Glutamatergic neuron (in vitro differentiated cells): ENCODE measurements at places on chromosomes 5 and 9. TPM values are rescaled to one million over a fixed set of nuclear protein-coding genes. Genes with fewer than 3 reads are reported as not detected.

PKD2L2 gene
- not detected for total RNA-seq

NUDCD2 gene
- 19.2 TPM for total RNA-seq

POLR3G gene
- total RNA-seq: 3.9 TPM

SMIM33 gene
- total RNA-seq: not detected

PCDHGB6 gene
- total RNA-seq: 59.8 TPM

C5 gene
- total RNA-seq: 1.0 TPM

TXNDC8 gene
- not detected for total RNA-seq

TMEM252 gene
- total RNA-seq: not detected

RIC1 gene
- 9.7 TPM for total RNA-seq

DNA sequence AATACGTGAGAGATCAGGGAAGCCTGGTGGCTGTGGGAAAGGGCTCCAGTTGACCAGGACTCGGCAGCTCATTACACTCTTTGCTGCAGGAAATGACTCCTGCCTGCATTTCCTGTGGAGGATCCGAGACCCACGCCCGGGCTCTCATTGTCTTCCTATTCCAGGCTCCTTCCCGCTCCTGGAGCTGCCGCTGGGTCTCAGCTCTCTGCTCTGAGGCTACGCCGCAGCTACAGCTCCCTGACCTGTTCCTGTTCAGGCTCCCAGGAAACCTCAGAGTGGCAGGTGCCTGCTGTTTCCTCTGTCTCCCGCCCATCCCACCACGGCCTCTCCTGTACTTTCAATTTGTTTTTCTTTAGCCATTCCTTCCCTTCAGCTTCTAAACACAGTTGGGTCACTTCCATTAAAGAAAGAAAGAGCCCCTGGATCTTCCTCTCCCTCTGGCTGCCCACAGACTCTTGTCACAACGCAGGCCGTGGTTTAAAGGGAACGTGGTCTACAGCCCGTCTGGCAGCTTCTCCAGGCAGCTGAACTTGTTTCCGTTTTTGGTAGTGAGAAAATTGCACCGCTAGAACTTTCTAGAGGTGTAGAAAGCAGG lies 71.5 kb downstream of the IL6ST start:
- H3K4me3 ChIP-seq: no peak overlapping the region
- H3K27ac ChIP-seq: no peak overlapping the region
- DNase-seq: no peak
- H3K36me3 ChIP-seq: no peaks in the 10 kb centered on the region
- H3K4me1 ChIP-seq: no peaks in the 10 kb centered on the region

- H3K4me3 ChIP-seq: peak overlapping the region; percentile 13
- no peaks in the 10 kb centered on the region for H3K4me1 ChIP-seq
- H3K27ac ChIP-seq: peak overlapping the region; percentile 31
- H3K36me3 ChIP-seq: peaks cover 9% of the 10 kb centered on the region
- H3K27me3 ChIP-seq: no peaks in the 10 kb centered on the region
Observed at GRCh38 chr9:132986114-132986513, 7.6 kb downstream of the GFI1B start.

- H3K4me1 ChIP-seq: no peaks in the 10 kb centered on the region
- no peak for DNase-seq
- H3K27me3 ChIP-seq: no peaks in the 10 kb centered on the region
- no peak overlapping the region for H3K4me3 ChIP-seq
- H3K36me3 ChIP-seq: no peaks in the 10 kb centered on the region
Observed at GRCh38 chr5:80607832-80608231, 37.8 kb upstream of the ANKRD34B start.

GRCh38 chr5:44312374-44312773 lies 76.8 kb downstream of the FGF10 start:
- no peak overlapping the region for H3K4me3 ChIP-seq
- H3K27ac ChIP-seq: no peak overlapping the region
- no peak for DNase-seq
- no peaks in the 10 kb centered on the region for H3K36me3 ChIP-seq

DNA sequence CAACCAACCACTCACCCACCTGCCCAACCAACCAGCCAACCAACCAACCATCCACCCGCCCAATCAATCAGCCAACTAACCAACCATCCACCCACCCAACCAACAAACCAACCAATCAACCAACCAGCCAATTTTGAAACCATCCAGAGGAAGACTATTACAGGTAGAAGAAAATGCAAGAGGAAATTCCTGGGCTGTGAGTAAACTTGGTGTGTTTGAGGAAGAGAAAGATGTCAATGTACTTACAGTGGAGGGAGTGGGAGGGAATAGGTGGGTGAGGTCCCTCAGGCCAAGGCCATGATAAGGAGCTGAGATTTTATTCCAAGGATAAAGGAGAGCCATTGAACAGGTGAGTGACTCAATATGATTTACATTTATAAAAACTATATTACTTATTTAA lies 30.4 kb downstream of the C9orf57 start:
- H3K27ac ChIP-seq: no peak overlapping the region
- no peaks in the 10 kb centered on the region for H3K27me3 ChIP-seq
- H3K36me3 ChIP-seq: no peaks in the 10 kb centered on the region
- H3K4me3 ChIP-seq: no peak overlapping the region
- no peak for DNase-seq
- no peaks in the 10 kb centered on the region for H3K4me1 ChIP-seq

- peaks cover under 1% of the 10 kb centered on the region for H3K27me3 ChIP-seq
- no peaks in the 10 kb centered on the region for H3K36me3 ChIP-seq
- no peaks in the 10 kb centered on the region for H3K4me1 ChIP-seq
- no peak overlapping the region for H3K27ac ChIP-seq
- no peak overlapping the region for H3K4me3 ChIP-seq
Observed at GRCh38 chr5:56523790-56524575, 290.9 kb upstream of the ANKRD55 start.

GRCh38 chr9:121718501-121718900 lies 67.1 kb downstream of the DAB2IP start:
- no peak for DNase-seq
- no peak overlapping the region for H3K4me3 ChIP-seq
- H3K4me1 ChIP-seq: peaks cover 34% of the 10 kb centered on the region
- peaks cover 13% of the 10 kb centered on the region for H3K27me3 ChIP-seq

DNA sequence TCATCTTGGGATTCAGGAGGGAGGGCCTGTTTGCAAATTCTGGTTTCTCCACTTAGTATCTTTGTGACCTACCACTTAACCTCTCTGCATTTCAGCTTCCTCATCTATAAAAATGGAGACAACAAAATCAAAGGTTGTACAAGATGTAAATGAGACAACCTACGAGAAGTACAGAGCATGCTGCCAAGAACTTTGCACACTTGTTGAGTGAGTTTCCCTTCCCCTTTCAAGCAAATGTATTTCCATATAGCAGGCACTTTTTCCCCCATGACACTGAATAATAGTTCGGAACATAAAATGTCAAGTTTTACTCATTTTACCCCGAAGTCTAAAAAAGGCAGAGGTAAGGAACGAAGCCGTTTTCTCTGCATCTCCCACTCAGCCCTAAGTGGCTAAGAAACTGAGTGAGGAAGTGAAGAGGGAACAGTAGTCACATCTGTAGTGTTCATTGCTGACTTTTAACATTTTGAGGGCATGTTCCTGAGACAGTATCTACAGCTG lies 159.0 kb downstream of the TLE1 start:
- H3K4me1 ChIP-seq: peaks cover 5% of the 10 kb centered on the region
- peaks cover 3% of the 10 kb centered on the region for H3K27me3 ChIP-seq
- no peak overlapping the region for H3K4me3 ChIP-seq
- DNase-seq: no peak

DNA sequence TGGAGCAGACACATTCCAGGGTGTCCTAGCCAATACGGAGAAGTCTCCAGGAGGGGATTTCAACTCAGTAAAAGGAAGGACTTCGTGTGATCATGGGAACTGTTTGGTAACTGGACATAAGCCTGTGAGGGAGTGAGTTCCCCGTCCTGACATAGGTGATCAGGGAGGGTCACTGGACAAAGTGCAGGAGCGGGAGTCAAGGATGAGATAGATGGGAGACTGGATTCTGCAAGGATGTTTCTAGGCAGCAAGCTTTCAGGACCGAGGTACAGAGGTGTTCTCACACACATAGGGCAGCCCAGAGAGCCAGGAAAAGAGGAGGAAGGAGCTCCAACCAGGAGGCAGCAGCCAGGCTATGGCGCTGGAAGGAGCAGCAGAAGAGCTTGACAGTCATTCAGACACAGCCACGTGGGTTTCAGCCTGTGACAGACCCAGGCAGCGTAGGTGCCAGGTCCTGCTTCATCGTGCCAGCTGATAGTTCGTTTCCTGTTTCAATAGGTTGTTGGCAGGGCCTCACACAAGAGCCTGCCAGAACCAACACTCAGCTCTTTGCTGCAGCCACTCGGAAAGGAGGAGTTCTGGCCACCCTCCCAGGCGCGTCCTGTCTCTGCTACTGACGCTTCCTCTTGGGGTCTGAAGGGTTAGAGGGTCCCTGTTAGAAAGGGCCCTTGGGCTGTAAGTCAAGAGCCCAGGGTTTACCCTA lies 84.1 kb downstream of the AMBP start:
- peaks cover 9% of the 10 kb centered on the region for H3K36me3 ChIP-seq
- H3K4me3 ChIP-seq: no peak overlapping the region
- H3K4me1 ChIP-seq: peaks cover 24% of the 10 kb centered on the region
- peaks cover 3% of the 10 kb centered on the region for H3K27me3 ChIP-seq
- no peak overlapping the region for H3K27ac ChIP-seq

DNA sequence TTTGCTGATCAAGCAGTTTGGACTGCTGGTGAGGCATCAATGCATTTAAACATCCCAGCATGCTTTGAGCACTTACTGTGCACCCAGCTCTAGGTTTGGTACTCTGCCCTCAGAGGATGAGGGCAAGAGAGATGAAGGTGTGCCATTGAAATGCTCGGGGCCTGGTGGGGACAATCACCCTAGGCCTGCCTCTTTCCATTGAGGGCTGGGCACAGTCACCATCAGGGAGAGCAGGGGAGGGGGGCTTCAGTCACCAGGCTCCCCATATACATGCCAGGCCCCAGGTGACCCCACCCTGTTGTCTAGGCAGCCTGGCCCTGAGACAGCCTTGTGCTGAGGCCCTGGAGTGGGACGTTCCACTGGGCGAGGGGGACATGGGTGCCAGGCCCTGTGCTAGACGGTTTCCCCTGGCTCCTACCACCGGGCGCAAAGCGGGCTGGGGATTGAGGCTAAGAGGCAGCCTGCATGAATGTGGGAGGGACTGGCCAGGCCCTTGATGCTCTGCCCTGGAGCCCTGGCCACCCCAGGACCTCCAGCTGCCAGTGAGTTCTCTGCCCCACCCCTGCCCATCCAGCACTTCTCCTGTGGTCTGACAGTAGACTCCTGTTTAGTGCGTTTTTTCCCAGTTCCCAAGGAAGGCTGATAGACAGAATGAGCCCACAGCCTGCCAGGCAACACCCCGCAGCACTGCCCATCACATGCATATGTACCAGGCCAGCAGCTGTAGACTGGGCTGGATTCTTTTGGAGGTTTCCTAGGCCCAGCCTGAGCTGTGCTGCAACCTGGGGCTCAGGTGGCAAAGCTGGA lies 18.9 kb downstream of the TCF7 start:
- peak; percentile 5 for DNase-seq
- no peak overlapping the region for H3K27ac ChIP-seq
- H3K36me3 ChIP-seq: peaks cover 9% of the 10 kb centered on the region
- H3K4me1 ChIP-seq: peaks cover 3% of the 10 kb centered on the region
- no peak overlapping the region for H3K4me3 ChIP-seq
- peaks cover 4% of the 10 kb centered on the region for H3K27me3 ChIP-seq

GRCh38 chr5:36638056-36638455 lies 31.6 kb downstream of the SLC1A3 start:
- H3K4me1 ChIP-seq: no peaks in the 10 kb centered on the region
- DNase-seq: no peak
- no peak overlapping the region for H3K4me3 ChIP-seq
- H3K27ac ChIP-seq: no peak overlapping the region
- H3K36me3 ChIP-seq: no peaks in the 10 kb centered on the region
- H3K27me3 ChIP-seq: peaks cover 2% of the 10 kb centered on the region

DNA sequence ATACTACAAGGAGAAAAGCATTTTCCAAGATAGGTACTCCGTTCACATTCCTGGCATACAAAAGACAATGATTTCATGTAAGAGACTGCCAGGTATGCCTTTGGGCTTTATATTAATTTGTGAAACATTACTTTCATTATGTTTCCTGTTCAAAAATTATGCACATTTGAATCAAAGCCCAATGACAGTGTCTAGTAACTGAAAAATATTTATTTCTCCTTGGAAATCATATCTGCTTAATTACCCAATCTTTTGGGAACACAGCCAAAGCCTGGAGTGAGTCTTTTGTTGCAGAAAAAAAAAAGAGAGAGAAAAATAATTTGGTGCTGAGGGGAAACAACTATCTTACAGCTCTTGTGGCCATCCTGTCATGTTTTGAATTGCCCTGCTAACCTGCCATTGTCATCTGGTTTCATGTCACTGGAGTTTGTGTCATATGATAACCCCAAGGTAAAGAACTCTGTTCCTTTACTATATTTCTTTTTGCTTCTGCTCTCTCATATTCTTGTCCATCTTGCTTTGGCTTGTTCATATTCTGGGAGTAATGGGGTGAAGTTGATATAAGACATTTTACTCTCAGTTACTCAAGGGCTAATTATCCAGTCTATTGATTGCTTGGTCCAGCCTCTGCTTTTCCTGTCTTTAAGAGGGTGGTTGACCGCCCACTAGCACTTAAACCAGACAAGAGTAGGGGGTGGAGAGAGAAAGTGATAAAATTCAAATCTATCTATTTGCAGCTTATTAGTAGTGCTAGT lies 238.3 kb upstream of the NUDT12 start:
- H3K36me3 ChIP-seq: no peaks in the 10 kb centered on the region
- no peak for DNase-seq
- H3K27me3 ChIP-seq: no peaks in the 10 kb centered on the region
- no peak overlapping the region for H3K4me3 ChIP-seq

- H3K27me3 ChIP-seq: no peaks in the 10 kb centered on the region
- peaks cover 2% of the 10 kb centered on the region for H3K4me1 ChIP-seq
- no peak overlapping the region for H3K27ac ChIP-seq
- H3K4me3 ChIP-seq: no peak overlapping the region
- no peak for DNase-seq
- no peaks in the 10 kb centered on the region for H3K36me3 ChIP-seq
Observed at GRCh38 chr5:29337030-29337429, 1856.5 kb upstream of the CDH6 start.

GRCh38 chr5:44719856-44720255 lies 88.9 kb upstream of the MRPS30 start:
- H3K36me3 ChIP-seq: no peaks in the 10 kb centered on the region
- no peaks in the 10 kb centered on the region for H3K27me3 ChIP-seq
- H3K4me1 ChIP-seq: no peaks in the 10 kb centered on the region
- no peak for DNase-seq
- no peak overlapping the region for H3K4me3 ChIP-seq

DNA sequence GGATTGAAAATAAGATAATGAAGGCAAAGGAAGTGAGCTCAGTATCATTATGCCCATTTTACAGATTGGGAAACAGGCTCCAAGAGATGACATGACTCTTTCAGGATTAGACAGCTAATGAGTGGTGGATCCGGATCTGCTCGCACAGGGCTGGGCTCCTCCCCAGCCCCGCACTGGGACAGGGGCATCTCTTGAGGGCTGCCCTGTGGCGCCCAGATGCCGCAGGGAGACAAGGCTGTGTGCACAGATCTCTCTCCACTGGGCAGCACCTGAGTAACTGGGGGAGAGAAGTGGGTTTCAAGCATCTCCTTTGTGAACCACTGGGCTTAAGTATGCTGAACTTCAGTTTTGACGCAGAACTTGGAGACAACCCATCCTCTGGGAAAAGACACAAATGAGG lies 43.9 kb downstream of the ADAMTS2 start:
- peaks cover 14% of the 10 kb centered on the region for H3K4me1 ChIP-seq
- H3K4me3 ChIP-seq: no peak overlapping the region
- H3K36me3 ChIP-seq: peaks cover 19% of the 10 kb centered on the region
- H3K27me3 ChIP-seq: peaks cover 5% of the 10 kb centered on the region
